ENCODE measurements at places on chromosomes 16 and 17. TPM values are rescaled to one million over a fixed set of nuclear protein-coding genes. Genes with fewer than 3 reads are reported as not detected.

The RABEP2 gene
- total RNA-seq, result 7.6 TPM

The AMZ2 gene
- total RNA-seq, result 147 TPM

The ASPHD1 gene
- total RNA-seq, result 11.6 TPM

The CD300H gene
- not detected for total RNA-seq

The TNS4 gene
- total RNA-seq, result 0.32 TPM

The CCDC92B gene
- not detected for total RNA-seq

The PTX4 gene
- total RNA-seq, result 0.15 TPM

- no peak for DNase-seq
These were observed 13.9 kb downstream of the ITPRIPL2 start for GRCh38 chr16:19127674-19128131.

DNA sequence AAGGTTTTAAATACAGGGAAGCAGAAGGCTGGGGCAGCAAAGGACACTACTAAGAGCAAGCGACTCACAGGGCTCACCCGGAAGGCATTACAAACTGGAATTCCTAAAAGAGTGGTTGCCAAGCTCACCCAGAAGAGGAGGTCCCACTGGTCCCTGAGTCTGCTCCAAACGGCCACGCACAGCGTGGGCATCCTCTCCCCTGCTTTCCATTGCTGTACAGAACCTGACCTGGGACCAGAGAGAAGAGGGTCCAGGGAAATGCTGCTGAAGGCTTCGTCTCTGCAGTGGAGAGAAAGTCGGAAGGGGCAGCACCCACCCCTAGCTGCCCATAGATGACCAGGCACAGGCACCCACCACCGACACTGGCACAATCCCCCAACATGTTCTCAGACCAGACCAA lies 67.2 kb downstream of the ADCY9 start:
- DNase-seq, result no peak

DNA sequence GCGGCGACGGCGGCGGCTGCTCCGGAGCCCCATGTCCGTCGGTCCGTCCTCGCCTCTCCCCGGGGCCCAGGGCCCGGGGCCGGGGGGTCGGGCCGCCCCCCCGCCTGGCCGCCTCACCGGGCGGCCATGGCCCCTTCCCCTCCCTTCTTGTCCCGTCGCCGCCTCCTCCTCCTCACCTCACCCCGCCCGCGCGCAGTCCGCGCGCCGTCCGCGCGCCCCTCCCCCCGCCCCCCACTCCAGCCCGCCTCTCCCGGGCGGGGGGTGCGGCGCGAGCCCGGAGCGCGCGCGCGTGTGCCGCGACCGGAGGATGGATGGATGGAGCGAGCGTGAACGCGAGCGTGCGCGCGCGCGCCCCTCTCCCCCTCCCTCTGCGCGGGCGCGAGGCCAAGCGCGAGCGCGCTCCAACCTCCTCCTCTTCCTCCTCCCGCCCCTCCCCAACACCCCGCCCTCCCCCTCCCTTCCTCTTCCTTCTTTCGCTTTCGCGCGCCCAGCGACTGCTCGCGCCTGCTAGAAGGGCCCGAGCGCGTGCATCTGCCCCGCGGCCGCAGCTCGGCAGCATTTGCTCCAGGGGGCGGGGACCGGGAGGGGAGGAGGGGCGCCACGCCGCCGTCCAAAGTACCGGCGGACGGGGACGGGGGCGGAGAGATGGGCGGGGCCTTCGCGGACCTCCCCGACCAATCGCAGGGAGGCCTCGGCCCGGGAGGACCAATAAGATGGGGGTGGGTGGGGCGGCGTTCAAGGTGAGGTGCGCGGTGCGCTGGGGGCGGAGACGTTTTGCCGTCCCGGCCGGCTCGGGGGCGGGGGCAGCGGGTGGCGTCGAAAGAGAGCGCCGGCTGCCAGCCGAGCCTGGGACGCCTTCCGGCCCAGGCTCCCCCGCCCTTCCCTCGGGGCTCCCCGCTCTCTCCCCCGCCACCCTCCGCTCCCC lies at the start of gene ATXN7L3:
Gene ATXN7L3 (minus strand): TSS at position 332 of the 925 bp plus-strand sequence. CDS start 1,814 bp downstream, outside the sequence.
- peak; percentile 97 for DNase-seq

DNA sequence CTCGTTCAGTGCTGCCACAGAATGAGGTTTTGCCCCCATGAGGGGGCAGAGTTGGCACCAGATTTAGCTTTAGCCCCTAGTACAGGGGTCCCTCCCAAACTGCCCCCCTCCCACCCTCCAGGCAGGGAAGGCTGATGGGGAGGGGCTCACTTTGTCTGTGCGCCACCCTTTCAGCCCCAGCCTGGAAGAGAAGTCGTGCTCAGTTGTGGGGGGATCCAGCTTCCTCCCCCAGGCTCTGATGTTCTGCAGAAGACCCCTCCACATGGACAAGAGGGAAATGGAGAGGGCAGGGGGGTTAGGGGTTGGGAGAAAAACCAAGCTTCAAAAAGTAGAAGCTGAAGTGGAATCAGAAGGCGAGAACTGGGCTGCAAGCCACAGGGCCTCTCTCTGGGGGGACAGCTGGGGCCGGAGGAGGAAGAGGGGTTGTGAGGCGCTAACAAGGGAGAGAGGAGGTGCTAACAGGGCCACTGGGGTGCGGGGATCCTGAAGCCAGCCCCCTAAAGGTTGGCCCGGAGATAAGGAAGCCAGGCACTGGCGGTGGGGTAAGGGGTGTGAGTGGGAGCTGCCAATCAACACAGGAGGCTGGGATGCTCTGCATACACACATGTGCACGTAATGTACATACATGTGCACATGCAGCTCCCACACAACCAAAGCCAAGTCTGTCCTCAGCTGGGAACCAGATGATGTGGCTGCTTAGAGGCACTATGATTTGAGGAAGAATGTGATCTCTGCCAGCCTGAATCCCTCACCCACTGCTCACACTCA lies 7.0 kb upstream of the TMEM92 start:
- no peak for DNase-seq

GRCh38 chr17:40314584-40314956 lies 5.6 kb downstream of the RARA start:
- peak; percentile 96 for DNase-seq

DNA sequence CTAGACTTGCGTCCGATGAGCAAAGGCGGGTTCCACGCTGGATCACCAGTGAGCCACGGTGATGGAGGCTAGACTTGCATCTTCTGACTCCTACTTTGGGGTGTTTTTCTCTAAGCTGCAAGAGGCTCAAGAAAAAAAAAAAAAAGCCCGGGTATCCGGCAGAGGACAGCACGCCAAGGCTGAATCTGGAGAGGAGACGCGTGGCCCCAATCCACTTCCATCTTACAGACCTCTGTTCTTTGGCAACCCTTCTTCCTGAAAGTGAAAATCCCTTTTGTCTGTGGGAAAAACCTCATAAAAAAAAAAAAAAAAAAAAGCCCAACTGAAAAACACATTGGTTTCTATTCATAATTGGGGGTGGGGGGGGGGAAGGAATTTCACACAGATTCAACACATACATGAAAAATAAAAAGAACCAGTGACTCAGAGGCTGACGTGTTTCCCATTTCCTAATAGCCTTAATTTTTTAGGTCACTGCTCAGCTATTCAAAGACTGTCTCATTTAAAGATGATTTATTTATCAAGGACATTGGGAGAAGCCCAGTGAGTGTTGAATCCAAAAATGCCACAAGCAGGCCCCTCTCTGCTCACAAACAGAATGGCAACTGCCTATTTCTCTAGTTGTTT lies 258.3 kb downstream of the FOXL1 start:
- peak; percentile 88 for DNase-seq

GRCh38 chr17:13931800-13932460 lies 137.4 kb upstream of the COX10 start:
- no peak for DNase-seq

DNA sequence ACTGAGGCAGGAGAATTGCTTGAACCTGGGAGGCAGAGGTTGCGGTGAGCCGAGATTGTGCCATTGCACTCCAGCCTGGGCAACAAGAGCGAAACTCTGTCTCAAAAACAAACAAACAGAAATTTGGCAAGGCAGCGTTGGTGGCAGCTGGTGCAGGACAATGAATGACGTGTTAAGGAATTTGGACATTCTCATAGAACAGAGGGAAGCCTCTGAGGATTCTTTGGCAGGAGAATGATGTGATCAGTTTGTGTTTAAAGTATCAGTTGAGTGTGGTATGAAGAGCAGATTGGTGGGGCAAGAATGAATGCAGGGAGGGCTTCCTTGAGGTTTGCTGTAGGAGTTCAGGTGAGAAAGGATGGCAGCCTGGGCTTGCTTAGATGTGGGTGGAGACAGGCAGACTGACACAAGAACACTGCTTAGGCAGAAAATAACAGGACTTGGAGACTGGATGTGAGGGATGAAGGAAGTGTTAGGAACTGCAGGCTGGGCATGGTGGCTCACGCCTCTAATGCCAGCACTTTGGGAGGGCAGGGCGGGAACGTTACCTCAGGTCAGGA lies 4.8 kb downstream of the CYB5D2 start:
- no peak for DNase-seq

GRCh38 chr17:72869630-72870029 lies 222.9 kb downstream of the SLC39A11 start:
- no peak for DNase-seq

- DNase-seq, result no peak
These were observed 32.0 kb upstream of the SNN start for GRCh38 chr16:11636172-11636721.

DNA sequence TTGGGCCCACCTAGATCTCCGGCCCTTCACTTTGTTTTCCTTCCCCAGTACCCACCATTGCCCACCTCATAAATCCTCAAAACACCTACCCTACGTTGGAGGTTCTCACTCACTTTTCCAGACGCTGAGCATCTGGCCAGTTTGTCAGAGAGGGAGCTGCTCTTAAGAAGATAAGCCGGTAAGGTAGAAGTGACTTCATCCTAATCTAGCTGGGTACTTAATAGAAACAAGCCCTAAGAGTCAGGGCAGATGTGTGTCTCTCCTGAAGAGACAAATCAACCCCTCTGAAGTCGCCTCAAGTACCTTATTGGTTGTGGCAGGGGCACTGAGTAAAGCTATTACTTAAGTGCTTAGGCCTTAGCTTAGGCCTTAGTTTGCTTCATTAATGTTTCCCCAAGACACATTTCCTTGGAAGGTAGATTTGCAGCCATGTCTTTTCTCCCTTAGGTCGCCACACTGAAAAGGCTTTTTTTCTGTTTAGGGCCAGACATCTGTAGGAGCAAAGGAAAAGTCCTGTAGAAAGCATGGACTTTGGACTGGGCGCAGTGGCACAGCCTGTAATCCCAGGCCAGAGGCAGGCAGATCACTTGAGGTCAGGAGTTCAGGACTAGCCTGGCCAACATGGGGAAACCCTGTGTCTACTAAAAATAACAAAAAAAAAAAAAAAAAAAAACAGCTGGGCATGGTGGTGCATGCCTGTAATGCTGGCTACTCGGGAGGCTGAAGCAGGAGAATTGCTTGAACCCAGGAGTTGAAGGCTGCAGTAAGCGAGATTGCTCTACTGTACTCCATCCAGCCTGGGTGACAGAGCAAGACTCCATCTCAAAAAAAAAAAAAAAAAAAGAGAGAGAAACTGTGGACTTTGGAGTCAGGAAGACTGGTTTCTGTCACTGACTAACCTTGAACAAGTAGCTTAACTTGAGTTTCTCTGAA lies 1.0 kb downstream of the TACO1 start:
- no peak for DNase-seq

GRCh38 chr17:1732833-1733321 lies 8.4 kb downstream of the WDR81 start:
- no peak for DNase-seq

DNA sequence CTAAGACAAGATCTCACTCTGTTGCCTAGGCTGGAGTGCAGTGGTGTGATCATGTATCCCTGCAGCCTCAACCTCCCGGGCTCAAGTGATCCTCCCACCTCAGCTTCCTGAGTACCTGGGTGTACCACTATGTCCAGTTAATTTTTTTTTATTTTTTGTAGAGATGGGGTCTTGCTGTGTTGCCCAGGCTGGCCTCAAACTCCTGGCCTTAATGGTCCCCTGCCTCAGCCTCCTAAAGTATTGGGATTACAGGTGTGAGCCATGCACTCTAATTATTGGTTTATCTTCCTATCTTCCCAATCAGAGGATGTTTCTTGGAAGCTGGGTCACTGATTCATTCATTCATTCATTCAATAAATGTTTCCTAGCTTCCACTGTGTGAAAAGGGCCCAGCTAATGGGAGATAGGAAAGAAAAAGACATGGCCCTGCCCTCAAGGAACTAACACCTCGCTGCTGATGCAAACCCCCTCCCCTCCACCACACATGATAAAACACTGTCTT lies 8.5 kb downstream of the ASPHD1 start:
- DNase-seq, result no peak

DNA sequence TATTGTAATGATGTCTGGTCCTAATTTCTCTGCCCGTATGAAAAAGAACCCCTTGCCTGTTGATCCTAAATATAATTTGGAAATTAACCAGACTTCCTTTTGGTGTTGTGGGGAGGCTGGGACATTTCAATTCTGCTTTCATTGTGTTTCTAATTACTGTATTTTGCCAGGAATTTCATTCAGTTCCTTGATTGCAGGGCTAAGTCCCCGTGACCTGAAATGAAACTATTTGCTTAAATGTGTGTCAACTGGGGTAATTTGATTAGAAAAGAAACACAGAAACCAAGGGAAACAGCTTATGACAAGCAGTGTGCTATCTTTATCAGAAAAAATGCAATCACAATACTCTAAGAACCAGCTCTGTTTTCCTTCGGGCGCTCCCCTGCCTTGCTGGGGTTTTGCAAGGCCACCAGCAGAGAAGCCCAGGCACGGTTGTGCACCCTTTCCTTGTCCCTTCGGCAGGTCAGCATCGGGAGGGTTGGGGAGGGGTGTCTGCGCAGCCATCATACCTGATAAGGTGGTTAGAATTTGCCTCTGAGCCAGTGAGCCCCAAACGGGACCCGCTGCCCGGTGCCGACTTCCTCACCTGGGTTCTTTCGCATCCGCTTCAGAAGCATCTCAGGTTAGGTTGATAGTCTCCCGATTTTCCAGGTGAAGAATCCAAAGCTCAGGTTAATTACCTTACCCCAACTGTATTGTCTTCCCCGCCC lies 19.4 kb downstream of the KLHL36 start:
- no peak for DNase-seq

GRCh38 chr16:75458029-75458428 lies 6.5 kb downstream of the TMEM170A start:
- DNase-seq, result no peak

- no peak for DNase-seq
These were observed 3.2 kb downstream of the MED31 start for GRCh38 chr17:6648181-6648580.

DNA sequence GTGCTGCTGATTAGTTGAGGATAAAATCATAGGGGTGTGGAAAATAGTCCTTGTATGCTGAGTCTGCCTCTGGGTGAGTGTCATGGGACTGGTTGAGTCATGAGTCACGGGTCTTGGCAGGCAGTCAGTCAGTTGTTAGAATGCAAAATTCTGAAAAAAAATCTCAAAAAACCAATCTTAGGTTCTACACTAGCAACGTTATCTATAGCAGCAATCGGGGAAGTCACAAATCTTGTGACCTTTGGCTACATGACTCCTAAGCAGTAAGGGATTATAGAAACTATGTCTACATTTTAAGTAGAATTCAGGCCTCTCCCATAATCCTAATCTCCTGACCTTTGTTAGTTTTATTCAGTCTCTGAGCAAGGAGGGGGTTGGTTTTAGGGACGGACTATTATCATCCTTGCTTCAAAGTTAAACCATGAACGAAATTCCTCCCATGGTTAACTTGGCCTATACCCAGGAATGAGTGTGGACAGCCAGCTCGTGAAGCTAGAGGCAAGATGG lies 18.0 kb upstream of the PMFBP1 start:
- DNase-seq, result no peak

GRCh38 chr17:68509141-68510057 lies 2.8 kb upstream of the PRKAR1A start:
- DNase-seq, result no peak

Data from NCI-H460 (cell line).